Hair follicular keratinocyte (primary cell): ENCODE measurements at places on chromosomes 5 and 9. TPM values are rescaled to one million over a fixed set of nuclear protein-coding genes. Genes with fewer than 3 reads are reported as not detected.

PTGR1 gene
- 53.1 and 57.5 TPM in 2 replicates for total RNA-seq

HCN1 gene
- total RNA-seq: not detected in 2 replicates

NME5 gene
- not detected in 2 replicates for total RNA-seq

FAM200C gene
- 0.86 and 1.6 TPM in 2 replicates for total RNA-seq

EXOSC3 gene
- total RNA-seq: 41.3 and 58.1 TPM in 2 replicates

GRM6 gene
- total RNA-seq: not detected in 2 replicates

GGTA1 gene
- total RNA-seq: not detected in 2 replicates

SLC4A9 gene
- not detected in 2 replicates for total RNA-seq

NFIB gene
- total RNA-seq: 19.4 and 21.3 TPM in 2 replicates

P4HA2 gene
- 70.4 and 112 TPM in 2 replicates for total RNA-seq

SMC5 gene
- total RNA-seq: 13.2 and 14.7 TPM in 2 replicates

NDOR1 gene
- total RNA-seq: 9.0 and 11.4 TPM in 2 replicates

ZCCHC10 gene
- 18.4 and 36.2 TPM in 2 replicates for total RNA-seq

HK3 gene
- not detected in 2 replicates for total RNA-seq

CDH12 gene
- not detected in 2 replicates for total RNA-seq

MUSK gene
- total RNA-seq: not detected in 2 replicates

NMUR2 gene
- total RNA-seq: not detected in 2 replicates

CXXC5 gene
- 4.2 and 4.9 TPM in 2 replicates for total RNA-seq

SH3RF2 gene
- 25.8 and 32.2 TPM in 2 replicates for total RNA-seq

CDKN2B-AS1 gene
- 0.23 and 1.3 TPM in 2 replicates for total RNA-seq

GDA gene
- total RNA-seq: 0.23 TPM in 2 replicates

NR5A1 gene
- not detected in 2 replicates for total RNA-seq

LURAP1L gene
- total RNA-seq: 3.3 and 10.3 TPM in 2 replicates

ENTPD8 gene
- total RNA-seq: not detected in 2 replicates

TMEM174 gene
- total RNA-seq: not detected in 2 replicates

ALDH1A1 gene
- total RNA-seq: not detected in 2 replicates

SLIT3 gene
- total RNA-seq: 1.3 and 13.8 TPM in 2 replicates

ATP10B gene
- 0.11 TPM in 1 of 2 replicates, not detected in the other for total RNA-seq

FGF18 gene
- total RNA-seq: not detected in 2 replicates
